Left ventricle myocardium superior (tissue), 1 donor: ENCODE measurements at places on chromosomes 3 and 15. TPM values are rescaled to one million over a fixed set of nuclear protein-coding genes. Genes with fewer than 3 reads are reported as not detected.

- DNase-seq: no peak
These were observed 73.7 kb upstream of the SLCO2A1 start for GRCh38 chr3:134103470-134103869.

GRCh38 chr3:3102751-3103150 is 7.4 kb downstream of the IL5RA start:
- DNase-seq: no peak

DNA sequence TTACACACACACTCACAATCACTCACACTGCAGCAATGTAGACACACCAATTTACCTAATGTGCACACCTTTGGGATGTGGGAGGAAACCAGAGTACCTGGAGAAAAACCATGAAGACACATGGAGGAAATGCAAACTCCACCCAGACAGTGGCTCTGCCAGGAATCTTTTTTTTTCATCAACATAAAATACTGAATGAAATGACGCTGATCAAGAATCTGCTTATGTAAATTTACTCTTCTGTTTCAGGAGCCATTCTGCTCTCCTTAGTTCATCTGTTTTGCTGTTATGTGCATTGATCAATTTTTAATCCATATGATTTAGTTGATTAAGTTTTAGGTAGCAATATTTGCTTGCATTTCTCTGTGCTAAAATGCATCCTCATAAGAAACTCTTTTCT is 414.2 kb upstream of the CCDC54 start:
- no peak for DNase-seq

DNA sequence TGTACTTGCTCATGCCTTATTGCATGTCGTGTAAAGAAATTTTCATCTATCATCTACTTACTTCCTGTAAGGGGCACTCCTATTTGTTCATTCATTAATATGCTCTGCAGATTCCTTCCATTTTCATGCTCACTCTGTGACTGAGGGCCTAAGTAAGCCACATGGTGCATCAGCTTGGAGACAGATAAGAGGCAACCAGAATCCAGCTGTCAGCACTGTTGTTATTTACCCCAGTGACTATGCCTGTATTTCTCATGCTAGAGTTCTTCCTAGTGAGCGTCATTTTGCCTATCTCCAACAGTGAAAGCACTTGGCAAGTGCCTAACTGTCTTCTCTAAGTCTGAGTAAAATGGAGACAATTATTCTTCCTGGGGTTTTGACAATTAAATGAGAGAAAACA is 124.8 kb upstream of the ABI3BP start:
- DNase-seq: no peak

GRCh38 chr15:101437209-101437608 is 52.3 kb downstream of the PCSK6 start:
- DNase-seq: no peak

- no peak for DNase-seq
These were observed 54.5 kb downstream of the NEK11 start for GRCh38 chr3:131081224-131081623.

DNA sequence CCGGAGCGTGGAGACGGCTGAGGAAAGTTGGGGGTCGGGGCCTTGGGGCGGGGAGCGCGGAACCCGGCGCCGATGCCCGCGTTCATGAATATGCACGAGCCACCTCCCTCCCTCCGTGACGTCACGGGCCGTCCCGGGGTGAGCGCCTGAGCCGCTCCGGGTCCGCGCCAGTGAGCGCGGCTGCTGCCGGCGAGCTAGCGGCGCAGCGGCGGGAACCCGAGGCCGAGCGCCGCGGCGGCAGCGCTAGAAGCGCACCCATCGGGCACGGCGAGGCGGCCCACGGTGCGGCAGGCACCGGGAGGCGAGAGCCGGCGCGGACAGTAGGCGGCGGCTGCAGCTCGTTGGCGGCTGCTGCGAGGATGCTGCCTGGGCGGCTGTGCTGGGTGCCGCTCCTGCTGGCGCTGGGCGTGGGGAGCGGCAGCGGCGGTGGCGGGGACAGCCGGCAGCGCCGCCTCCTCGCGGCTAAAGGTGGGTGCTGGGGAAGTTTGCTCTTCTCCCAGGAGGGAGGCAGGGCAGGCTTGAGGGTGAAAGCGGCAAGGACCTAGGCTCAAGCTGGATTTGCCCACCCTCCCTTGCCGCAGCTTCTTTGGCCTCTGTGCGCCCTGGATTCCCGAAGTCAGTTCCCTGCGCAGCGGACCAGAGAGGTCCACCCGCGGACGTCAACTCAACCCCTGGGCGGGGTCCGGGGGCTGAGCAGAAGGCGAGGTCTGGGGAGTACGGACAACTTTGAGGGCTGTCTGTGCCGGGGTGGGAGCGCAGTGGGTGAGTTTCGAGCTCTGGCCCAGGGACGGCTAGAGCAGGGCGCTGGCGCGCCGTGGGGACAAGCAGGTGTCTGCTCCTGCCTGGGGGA is at the start of gene CLSTN2:
Gene CLSTN2 (plus strand): TSS at position 170 of the 850 bp plus-strand sequence.
- DNase-seq: peak; percentile 89

GRCh38 chr3:188233320-188233719 is 79.4 kb downstream of the LPP start:
- DNase-seq: no peak

GRCh38 chr3:177827511-177828207 is 630.4 kb upstream of the TBL1XR1 start:
- DNase-seq: no peak

GRCh38 chr15:97840501-97840900 is 120.0 kb upstream of the ARRDC4 start:
- DNase-seq: no peak

- DNase-seq: no peak
These were observed 3.0 kb upstream of the TFDP2 start for GRCh38 chr3:142152384-142152783.

- DNase-seq: no peak
These were observed 17.3 kb upstream of the HGD start for GRCh38 chr3:120699333-120699732.

DNA sequence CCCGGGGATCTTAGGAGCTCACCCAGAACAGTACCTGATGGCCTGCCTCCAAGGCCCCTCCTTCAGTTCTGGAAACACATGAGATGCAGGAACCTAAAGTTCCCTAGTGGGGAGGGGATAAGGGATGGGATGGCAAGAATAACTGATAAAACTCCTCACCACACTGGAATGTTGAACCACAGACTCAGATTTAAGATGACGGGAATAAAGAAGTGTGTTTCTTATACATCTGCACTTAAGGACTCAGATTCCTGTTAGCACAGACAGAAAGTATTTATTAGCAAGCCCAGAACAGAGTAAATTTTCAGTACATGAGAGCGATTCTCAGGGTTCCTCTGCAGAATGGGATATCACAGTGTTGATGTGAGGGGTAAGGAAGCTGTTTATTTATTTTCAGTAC is 245.2 kb downstream of the TLE3 start:
- DNase-seq: no peak

DNA sequence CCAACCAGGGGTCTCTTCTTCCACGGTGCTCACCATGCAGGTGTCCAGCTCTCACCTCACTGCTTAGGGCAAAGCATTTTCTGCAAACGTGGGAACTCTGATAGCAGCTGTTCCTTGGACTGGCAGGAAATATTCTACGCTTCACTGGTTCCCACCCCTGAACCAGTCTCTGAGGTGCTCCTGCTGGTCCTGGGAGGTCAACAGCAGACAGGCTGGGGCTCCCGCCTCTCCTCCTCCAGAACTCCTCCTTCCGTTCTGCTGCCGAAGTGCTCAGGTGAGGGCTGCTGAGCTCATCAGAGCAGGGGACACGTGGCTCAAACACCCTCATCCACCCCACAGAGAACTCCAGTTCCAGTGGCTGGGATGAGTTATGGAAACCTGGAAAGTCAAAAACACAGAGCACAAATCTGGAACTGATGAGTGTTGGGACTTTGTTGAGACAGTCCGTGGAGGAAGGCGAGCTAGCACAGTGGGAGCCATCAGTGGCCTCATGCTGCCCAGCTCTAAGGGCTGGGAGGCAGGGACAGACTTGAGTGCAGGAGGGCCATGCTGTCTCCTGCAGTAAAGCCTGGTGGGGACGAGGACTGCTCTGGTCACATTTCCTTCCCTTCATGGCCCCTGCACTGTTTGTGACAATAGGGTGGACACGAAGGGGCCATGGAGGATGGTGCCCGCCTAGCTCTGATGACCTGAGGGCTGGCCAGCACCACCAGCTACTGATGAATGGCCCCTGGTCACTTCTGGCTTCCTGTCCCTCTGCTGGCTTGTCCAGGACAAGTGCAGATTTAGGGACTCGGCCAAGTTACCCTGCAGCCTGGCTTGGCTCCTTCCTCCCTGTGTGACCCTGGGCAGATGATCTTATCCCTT is 137.8 kb downstream of the KLF13 start:
- no peak for DNase-seq

- no peak for DNase-seq
These were observed 73.2 kb upstream of the UBP1 start for GRCh38 chr3:33513262-33513863.

- no peak for DNase-seq
These were observed 311.3 kb downstream of the UACA start for GRCh38 chr15:70451821-70452653.

GRCh38 chr15:66886686-66887273 is 178.6 kb upstream of the SMAD3 start:
- no peak for DNase-seq

GRCh38 chr3:188230962-188231361 is 77.0 kb downstream of the LPP start:
- no peak for DNase-seq

- no peak for DNase-seq
These were observed 8.0 kb upstream of the OXTR start for GRCh38 chr3:8777201-8777977.

DNA sequence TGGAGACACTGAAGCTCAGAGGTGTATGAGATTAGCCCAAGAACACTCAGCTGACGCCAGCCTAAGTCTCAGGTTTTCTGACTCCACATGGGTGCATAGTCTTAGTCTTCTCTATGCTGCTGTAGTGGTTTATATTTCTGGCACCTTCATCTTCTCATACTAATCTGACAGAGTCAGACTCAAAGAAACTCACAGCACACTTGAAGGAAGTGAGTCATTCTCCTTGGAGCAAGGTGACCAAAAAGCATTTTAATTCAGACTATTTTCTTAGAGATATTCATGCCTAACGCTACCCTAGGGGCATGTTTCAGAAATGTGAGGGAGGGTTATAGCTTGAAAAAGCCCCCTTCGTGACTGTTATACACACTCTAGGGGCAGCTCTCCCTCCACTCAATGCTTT is 775.3 kb upstream of the ARPP21 start:
- DNase-seq: no peak

DNA sequence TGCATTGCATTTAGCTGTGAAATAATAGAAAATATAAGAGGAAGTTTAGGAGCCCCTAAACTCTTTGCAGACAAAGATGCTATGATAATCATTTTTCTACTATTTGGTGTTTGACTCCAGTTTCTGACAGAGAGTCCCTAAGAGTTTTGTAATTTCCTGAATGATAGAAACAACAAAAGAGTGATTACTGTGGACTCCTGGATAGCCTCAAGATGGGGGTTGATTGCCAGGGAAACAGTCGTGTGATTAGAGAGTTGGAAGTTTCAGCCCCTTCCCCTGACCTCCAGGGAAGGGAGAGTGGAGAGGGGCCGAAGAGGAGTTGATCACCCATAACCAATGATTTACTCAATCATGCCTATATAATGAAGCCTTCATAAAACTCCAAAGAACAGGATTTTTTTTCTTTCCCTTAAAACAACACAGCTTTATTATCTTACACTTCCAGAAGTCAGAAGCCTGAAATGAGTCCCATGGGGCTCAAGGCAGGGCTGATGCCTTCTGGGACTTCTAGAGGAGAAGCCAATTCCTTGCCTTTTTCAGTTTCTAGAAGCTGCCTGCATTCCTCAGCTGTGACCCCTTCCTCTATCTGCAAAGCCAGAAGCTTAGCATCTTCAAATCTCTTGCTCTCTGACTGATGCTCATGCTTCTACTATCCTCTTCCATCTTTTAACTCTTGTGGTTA is 292.3 kb upstream of the ZPLD1 start:
- DNase-seq: no peak

Gene MPI
- 53.7 TPM for total RNA-seq

Gene TGM5
- total RNA-seq: not detected

Gene FGD5
- total RNA-seq: 16.3 TPM

Gene SEMA3G
- total RNA-seq: 9.1 TPM

Gene GOLGA8M
- 1.4 TPM for total RNA-seq

Gene ASB14
- total RNA-seq: 14.1 TPM
